ENCODE measurements at places on chromosomes 12 and 14.

GRCh38 chr12:76554405-76555230 is 5.0 kb downstream of the OSBPL8 start:
- no peak for DNase-seq

- no peak for DNase-seq
Observed at GRCh38 chr12:96007729-96008128, 11.6 kb upstream of the HAL start.

GRCh38 chr12:124720004-124720680 is 143.5 kb downstream of the SCARB1 start:
- no peak for DNase-seq

DNA sequence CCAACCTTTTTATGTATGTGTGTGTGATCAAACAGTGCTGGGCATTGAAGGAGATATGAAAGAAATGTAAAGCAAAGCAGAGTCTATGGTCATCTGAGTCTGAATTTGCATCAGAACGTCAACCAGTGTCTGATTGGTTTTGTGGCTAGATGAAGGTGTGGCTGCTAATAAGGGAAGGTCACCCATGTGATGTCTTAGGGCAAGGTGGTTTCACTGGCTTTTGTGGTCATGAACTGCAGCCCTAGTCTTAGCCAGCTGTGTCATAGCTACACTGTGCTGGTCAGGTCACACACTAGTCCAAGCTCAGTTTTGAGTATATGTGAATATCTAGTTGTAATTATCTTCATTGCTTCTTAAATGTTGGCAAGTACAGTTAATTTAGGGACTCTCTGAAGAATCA is 105.8 kb downstream of the TGFB3 start:
- no peak for DNase-seq

DNA sequence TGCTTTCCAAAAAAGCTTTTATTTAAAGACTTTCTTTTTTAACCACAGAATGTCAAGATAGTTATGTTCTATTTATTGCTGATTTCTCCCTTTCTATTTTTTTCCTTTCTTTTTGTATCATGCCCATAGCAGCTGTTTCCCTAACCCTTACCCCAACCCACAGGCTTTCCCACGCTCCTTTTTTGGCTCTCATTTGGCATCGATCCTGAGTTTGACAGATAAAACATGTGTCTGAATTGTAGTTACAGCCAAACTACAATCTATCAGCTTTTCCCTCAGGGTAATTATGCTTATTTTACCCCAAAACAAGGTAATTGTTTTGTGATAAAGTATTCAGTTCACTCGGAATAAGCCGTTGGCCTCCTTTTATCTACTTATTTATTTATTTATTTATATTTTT is 46.7 kb downstream of the PDE3A start:
- DNase-seq: no peak

GRCh38 chr12:117111821-117112595 is 12.8 kb upstream of the TESC start:
- DNase-seq: peak; percentile 30

GRCh38 chr12:129825316-129825715 is 78.5 kb downstream of the TMEM132D start:
- DNase-seq: no peak

DNA sequence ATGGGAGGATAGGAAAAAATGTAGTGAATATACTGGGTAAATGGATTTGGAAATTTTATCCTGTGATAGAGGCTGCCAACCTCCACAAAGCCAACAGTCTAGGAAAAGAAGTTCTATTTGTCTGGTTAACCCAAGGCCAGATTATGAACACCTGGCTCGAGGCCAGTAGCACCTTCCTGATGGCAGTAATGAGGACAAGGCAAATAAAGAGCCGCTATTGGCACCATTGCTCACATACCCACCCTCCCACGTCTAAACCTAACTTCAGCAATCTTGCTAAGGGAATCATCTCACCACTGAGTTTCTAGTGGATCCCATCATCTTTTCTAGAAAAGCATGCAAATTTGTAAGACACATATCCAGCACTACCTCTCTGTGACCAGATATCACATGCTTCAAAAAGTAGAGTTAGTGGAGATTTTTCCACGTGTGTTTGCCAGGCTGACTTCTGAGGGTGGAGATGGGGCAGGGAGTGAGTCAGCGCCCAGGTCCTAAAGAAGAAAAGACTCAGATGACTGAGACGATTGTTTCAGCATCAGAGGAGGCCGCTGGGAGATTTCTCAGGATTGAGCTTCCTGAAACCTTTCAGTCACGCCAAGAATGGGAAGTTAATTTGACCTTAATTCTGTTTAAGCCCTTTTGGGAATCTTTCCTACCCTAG is 362.9 kb downstream of the EMP1 start:
- DNase-seq: no peak

DNA sequence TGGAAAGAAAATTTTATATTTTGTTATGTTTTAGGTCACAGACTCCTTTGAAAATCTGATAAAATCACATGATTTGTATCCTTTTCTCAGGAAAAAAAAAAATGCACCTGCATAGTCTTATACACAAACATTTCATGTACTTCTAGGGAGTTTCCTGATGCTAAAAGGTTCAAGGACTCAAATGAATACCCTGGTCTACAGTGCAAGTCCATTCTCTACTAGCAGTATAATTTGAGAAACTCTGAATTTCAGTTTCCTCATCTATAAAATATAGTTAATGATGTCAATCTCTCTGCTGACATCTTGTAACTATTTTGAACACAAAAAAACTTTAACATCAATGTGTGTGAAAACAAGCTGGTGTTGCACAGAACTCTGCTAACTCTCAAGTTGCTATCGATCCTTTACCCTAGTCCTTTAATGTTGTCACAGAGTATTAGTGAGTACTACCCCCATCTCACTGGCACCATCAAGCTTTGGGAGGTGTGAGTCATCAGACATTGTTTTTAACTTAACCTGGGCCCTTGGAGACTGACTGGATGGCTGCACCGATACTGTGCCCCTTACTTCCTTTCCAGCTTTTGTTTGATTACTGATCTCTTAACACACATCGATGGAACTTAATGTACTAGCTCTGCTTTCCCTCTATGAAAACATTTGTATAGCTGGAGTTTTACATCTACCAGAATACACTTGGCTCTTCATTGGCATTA is 251.9 kb upstream of the SOX5 start:
- no peak for DNase-seq

DNA sequence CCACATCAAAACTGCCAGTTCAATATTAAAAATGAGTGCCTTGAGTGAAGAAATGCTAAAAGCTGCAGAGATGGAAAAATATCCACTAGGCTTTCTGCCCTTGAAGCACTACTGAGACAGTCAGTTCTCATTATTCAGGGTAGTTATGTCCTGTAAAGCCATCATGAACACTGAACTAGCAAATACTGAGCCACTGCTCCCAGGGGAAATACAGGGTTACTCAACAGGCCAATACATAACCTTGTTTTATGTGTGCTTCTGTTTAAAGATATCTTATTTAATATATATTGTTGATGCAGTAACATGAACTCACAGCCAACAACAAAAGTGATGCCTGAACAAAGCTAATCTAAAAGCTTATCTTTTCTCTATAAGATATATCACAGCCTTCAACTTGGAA is 3.3 kb downstream of the RAD52 start:
- no peak for DNase-seq

DNA sequence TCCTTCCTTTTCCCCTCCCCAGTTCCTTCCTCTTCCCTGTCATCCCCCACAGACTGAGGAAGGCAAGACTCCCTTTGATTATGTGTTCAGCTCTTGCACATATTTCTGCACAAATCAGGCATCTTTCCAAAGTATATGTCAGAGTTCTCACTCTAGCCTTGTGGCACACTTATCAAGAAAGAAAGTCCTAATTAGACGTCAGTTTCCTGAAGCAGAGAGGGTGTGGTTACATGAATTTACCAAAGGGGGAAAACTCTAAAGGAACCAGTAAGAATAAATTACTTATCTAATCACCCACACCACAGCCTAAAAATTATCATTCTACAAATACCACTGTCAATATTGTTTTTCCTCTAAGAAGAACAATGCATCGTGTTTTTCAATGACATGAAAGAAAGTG is 120.7 kb upstream of the GRIP1 start:
- no peak for DNase-seq

- no peak for DNase-seq
Observed at GRCh38 chr12:69610126-69610525, 581 bp downstream of the LRRC10 start.

DNA sequence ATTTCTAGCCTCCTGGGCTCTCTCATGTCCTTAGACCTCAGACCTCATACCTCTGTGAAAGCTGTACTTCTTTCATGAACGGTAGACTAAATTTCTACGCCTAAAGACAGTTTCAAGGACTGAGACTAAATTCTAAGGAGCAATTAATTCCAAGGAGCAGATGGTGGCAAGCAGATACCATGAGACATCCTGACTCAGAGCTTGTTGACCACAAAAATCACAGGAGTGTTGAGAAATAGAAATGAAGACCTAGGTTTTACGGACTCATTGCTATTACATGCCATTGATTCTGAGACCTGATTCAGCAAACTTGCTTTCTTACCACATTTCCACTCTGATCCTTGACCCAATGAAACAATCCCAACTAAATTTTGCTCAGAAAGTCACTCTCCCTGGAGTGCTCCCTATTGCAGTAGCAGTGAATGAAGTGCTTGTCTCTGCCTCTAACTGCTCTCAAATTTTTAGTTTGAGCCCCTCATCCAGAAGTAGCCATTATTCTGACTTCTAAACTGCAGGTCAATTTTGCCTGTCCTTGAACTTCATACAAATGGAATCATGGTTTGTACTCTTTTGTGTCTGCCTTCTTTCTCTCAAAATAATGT is 52.0 kb downstream of the PEX5 start:
- DNase-seq: peak; percentile 41

- DNase-seq: no peak
Observed at GRCh38 chr14:72616294-72616693, 277.6 kb downstream of the DPF3 start.

- DNase-seq: no peak
Observed at GRCh38 chr14:51869411-51870100, 9.1 kb downstream of the GNG2 start.

- DNase-seq: no peak
Observed at GRCh38 chr14:102579696-102580549, 12.5 kb upstream of the RCOR1 start.

GRCh38 chr12:105275997-105276733 is 40.2 kb upstream of the APPL2 start:
- no peak for DNase-seq

GRCh38 chr12:10293151-10293550 is 14.5 kb upstream of the KLRD1 start:
- DNase-seq: no peak

GRCh38 chr12:130620281-130620680 is 95.8 kb downstream of the RIMBP2 start:
- no peak for DNase-seq

GRCh38 chr14:103697603-103698379 is 17.5 kb downstream of the XRCC3 start:
- no peak for DNase-seq

GRCh38 chr12:23816394-23816851 is 133.0 kb downstream of the SOX5 start:
- no peak for DNase-seq

- DNase-seq: no peak
Observed at GRCh38 chr14:101590616-101591015, 29.3 kb downstream of the DIO3 start.

GRCh38 chr12:119668324-119668841 is 450 bp downstream of the PRKAB1 start:
- DNase-seq: no peak

DNA sequence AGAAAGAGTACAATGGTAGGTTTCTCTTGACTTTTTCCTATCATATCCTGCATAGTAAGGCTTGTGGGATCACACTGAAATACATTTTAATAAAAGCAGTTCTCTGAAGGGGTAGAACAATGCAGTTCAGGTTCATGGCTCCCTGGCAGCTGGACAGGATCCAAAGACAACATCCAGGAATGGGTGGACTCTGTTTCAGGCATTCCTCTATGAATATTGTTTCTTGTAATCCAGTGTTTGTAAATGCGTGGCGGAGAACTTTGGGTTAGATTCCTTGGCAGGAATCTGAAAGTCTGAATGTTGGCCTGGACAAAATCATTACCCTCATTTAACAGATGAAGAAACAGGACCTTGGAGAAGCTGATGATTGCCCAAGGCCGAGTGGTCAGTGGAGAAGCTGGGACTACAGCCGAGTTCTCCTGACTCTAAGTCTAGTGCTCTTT is 43.5 kb downstream of the SYNE2 start:
- DNase-seq: no peak

GRCh38 chr12:10849425-10849878 is at the start of gene PRR4:
Gene PRR4, minus strand, starts transcription at chr12:10849475. Its CDS starts 38 bp downstream, at chr12:10849437.
- no peak for DNase-seq

DNA sequence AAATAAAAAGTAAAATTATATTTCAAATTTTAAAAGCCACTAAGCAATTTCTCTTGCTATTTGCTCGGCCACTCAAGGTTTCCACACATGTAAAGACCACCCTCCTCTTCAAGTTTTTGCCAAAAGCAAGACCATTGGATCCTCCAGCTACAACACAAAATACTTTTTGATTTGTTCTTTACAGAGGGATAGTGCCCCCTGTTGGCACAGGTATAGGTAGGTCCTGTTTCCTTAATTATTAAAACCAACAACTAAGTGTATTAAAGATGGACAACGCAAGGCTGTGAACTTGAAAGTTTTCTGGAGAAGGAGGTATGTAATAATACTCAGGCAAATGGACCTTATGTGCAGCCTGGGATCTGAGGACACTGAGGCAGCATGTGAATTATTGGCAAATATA is 23.8 kb downstream of the ATP6V1D start:
- DNase-seq: no peak

DNA sequence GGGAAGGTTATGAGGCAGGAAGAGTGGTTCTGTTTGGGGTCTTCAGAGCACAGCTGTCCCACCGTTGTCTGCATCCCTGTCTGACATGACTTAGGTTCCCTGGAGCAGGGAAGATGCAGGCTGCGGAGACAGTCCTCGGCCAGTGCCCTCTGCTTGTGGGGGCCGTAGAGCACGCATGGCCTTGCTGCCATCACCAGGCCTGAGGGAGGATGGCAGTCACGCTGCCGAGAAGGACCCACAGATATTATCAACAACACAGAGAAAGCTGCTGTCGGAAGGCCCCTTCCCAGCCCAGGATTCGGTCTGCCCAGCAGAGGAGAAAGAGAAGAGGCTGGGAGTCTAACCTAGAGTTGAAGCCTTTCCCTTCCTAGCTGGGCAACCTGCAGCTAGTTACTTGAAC is 35.0 kb downstream of the ERH start:
- DNase-seq: no peak

- no peak for DNase-seq
Observed at GRCh38 chr12:70695361-70696023, 58.3 kb upstream of the PTPRB start.

GRCh38 chr14:49703965-49704364 is 11.0 kb downstream of the KLHDC1 start:
- DNase-seq: no peak

- no peak for DNase-seq
Observed at GRCh38 chr12:69566603-69567002, 18.7 kb upstream of the CCT2 start.

GRCh38 chr14:104593710-104594136 is 10.8 kb downstream of the TMEM179 start:
- DNase-seq: no peak

- no peak for DNase-seq
Observed at GRCh38 chr12:108033090-108033489, 96.0 kb upstream of the WSCD2 start.

- no peak for DNase-seq
Observed at GRCh38 chr12:62588916-62589315, 122.3 kb downstream of the MON2 start.

- DNase-seq: no peak
Observed at GRCh38 chr12:85509081-85509856, 229.2 kb downstream of the ALX1 start.

All from K562 (cell line).